ENCODE measurements at places on chromosomes 16 and 17. TPM values are rescaled to one million over a fixed set of nuclear protein-coding genes. Genes with fewer than 3 reads are reported as not detected.

GRCh38 chr17:61464843-61465180, 12.6 kb downstream of the TBX4 start:
- no peak for DNase-seq

DNA sequence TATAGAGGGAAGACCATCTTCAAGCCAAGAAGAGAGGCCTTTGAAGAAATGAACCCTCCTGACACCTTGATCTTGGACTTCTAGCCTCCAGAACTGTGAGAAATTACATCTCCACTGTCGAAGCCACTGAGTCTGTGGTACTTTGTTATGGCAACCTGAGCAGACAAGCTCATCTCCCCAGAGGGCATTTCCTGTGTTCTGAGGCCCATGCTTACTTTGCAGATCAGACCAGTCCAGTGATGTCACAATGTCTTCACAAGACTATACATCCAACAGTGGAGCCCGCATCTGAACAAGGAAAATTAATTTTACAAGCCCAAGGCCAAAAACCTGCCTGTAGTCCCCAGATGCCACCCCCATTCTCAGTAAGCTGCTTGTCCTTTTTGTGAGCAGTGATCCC, 14.8 kb upstream of the C17orf113 start:
- DNase-seq: no peak

DNA sequence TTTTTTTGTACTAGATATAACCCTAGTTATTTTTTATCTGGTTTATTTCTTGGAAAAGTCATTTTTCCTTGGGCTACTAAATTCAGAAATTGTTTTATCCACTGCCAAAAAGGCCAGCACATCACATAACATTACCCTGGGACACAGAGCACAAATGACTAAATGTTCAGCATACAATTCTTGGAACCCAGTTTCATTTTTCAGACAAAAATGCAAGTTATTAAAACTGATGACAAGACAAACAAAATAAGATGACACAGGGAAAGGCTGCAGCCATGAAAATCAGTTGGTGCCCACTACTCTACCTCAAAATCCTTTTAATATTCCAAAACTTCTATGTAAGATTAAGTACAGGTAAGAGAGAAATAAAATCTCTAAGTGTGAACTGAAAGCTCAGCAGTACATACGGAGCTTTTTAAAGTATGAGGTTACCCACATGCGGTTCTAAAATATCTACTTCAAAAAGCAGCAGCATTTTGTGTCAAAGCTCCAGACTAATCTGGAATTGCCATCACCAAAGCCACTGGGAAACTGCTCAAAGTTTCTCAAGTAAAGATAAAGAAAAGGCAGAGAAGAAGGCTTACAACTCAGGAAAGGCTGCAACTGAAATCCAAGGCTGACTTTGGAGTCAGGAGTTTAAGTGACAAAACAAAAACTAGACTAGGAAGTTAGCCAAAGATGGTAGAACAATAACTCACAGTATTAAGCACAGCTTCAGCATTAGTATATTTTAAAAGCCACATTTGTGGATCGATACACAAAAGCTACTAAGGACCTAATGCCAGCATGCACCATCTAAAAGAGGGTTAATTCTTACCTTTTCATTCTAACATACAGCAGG, 41.4 kb downstream of the AP1G1 start:
- no peak for DNase-seq

The KRTAP9-8 gene
- total RNA-seq: not detected

The KRT9 gene
- 0.17 TPM for total RNA-seq

The SPATA32 gene
- total RNA-seq: 0.21 TPM

- DNase-seq: no peak
These were observed 614 bp downstream of the TMEM208 start for GRCh38 chr16:67227567-67227921.

The GNG13 gene
- not detected for total RNA-seq

The ITGA3 gene
- 2,030 TPM for total RNA-seq

The KRT12 gene
- not detected for total RNA-seq

The KRT25 gene
- total RNA-seq: not detected

DNA sequence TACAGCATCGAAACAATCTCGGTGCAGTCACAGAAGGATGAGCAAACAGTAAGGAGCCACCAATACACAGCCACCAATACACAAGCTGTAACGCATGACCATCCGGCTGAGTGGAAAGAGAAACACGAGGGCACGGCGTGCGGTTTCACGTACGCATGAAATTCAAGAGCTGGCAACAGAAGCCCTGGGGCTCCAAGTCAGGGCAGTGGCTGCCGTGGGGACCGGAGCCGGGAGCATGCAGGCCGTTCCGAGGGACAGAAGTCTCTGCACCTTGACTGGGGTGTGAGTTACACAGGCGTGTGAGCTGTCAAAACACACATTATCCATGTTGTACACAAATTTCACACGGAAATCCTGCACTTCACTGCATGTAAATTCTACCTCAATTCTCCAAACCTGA, 50.6 kb upstream of the METRNL start:
- no peak for DNase-seq

DNA sequence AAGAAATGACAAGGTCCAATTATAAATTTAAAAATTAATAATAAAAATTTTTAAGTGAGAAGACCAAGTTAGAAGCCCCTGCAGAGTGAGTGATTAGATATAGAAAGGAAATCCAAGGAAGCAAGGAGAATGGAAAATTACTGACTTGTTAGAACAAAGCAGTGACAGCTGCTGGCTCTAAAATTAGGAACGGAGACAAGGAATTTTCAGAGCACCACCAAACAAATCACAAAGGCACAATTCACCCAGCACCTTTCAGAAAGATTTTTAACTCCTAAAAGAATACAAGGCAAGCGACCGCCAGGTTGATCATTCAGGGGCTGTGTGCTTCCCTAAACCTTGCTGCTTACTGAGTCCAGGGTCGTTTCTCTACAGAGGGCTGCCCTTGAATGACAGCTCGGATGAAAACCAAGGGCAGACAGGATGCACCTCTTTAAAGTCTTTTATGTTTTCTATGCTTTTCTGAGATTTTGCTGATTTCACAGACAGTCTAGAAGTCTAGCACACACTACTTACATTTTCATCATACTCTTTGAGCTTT, 45.4 kb upstream of the GINS3 start:
- no peak for DNase-seq

DNA sequence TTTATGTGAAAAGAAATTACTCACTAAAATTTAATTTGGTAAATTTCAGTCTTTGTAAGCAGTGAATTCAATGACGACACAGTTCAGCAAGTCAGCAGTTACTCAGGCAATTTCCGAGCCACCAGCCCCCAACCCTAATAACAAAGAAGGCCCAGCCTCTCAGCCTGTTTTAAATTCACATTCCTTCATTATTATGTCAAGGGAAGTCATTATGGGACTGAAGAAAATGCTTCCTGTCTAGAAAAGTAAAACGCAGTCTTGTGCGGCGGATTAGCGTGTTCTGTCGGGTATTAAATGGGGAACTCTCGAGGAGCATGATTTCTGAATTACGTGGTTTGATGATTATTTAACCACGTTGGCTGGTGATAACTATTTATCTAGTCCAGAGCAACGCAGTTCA, 177.6 kb downstream of the AIPL1 start:
- DNase-seq: no peak

DNA sequence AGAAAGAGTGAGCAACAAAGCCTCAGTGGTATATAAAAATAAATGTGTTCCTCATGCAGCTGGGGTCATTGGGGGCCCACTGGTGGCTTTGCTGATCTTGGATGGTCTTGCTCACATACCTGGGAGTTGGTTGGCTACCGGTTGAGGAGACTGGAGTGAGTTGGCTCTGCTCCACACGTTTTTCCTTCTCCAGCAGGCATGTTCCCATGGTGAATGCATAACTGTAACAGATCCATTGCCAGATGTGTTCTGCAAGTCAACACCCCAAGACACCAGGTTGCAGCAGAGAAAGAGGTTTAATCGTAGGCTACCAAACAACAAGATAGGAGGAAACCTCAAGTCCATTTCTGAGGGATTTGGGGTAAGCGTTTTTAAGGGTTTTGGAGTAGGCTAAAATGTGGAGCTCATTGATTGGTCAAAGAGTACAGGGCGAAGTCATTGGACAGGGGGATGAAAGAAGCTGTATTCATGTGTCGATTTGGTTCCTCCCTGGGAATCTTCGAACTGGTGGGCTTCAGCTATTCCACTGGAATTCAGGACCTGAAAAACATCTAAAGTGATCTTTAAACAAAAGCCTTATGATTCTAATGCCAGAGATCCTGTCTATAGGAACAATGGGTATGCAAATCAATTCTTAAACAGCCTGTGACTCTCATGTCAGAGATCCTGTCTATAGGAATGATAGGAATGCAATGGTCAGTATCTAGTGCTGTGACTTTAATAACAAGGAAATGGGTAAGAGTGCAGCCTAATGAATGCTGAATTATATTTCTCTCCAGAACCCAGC, 467.5 kb upstream of the C16orf82 start:
- DNase-seq: no peak

GRCh38 chr17:48510761-48511604, 19.8 kb downstream of the HOXB1 start:
- DNase-seq: peak; percentile 82

DNA sequence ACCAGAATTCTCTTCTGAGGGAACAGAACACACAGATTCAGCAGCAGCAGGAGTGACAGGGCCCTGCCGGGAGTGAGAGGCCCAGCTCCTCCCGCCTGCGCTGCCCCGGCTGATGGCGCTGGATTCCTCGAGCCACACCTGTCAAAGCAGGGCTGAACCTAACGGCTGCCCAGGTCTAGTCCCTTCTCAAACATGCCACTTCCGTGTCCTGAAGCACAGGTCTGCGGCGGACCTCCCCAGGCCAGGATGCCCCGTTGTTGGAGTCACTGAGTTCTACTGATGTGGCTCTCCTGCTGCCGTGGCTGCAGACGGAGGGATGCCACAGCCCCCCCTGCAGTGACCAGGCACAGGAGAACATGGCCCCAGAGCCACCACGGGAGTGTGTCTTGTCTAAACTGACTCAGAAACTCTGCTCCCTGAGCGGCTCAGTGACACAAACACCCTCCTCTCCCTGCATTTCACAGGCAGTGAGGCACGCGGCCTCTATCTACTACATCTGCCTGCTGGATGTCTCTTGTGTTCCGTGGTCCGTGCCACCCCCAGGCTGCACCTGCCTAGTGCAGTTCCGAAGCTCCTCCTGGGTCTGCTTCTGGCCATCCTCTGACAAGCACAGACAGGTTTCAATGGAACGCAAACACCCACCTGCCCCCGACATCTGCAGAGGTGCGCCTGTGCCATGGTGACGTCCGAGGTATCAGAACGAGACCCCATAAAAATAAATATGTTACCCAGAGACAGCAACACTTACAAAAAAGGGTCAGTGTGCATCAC, 44.7 kb upstream of the DNAH17 start:
- DNase-seq: no peak

GRCh38 chr16:35543486-35543885, 2084.1 kb downstream of the TP53TG3F start:
- DNase-seq: no peak

The CCL3 gene
- not detected for total RNA-seq

DNA sequence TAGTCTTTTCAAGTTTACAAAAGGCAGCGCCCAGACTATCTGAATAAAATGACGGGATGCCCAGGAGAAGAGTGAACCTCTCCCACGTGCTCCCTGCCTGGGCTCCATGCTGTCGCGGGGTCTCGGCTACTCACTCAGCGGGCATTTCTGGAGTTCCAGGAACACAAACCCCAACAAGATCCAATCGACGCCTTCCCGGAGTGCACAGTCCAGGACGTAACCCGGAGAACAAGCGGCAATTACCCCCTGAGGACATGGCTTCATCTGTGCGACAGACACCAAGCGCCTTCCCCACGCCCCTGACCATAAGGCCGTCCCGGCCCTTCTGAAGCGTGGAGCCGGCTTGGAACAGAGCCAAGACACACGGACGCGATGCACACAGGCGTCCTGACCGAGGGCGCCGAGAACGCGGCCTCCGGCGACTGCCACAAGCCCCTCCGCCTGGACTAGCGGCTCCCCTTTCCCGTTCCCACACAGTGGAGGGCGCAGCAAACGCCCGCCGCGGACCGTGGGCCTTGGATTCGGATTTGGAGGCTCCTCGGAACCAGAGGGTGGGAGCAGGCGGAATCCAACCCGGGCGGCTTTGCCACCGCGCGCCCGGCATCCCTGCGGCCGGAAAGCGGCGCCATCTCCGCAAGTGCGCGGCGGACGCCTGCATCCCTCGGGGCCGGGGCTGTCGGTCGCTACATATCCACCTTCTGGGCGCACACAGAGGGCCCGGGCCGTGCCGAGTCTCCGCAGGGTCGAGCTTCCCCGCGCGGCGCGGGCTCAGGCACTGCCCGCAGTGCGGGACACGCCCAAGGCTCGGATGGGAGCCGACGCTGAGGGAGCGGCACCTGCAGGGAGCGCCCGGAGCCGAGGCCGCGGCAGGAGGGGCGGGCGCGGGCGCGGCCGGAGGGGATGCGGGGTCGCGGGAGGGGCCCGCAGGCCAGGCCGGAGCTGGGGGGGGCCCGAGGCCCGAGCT, 725 bp downstream of the ABCA3 start:
- DNase-seq: peak; percentile 29

The C1QTNF1 gene
- total RNA-seq: 13.2 TPM

- DNase-seq: no peak
These were observed 538 bp upstream of the FCSK start for GRCh38 chr16:70453892-70454221.

The RRAD gene
- 1.9 TPM for total RNA-seq

The KRTAP4-16 gene
- total RNA-seq: not detected

DNA sequence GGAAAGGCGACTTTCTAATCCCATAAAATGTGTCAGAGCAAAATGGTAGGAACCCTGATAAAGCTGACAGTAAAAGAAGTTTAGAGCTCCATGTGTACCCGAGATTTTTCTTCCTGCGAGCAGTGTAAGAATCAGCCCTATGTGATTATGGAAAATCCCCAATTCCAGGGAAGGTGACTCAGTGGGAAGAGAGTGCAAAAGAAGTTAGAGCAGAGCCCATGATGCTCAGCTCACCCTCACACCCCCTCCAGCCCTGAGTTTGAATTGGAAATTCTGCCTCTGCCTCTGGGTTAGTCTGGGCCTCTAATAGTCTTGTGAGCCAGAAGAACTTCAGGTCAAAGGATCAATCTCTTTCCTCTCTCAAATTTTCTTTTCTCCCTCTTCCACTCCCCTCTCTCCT, 12.5 kb downstream of the C17orf78 start:
- DNase-seq: peak; percentile 40

DNA sequence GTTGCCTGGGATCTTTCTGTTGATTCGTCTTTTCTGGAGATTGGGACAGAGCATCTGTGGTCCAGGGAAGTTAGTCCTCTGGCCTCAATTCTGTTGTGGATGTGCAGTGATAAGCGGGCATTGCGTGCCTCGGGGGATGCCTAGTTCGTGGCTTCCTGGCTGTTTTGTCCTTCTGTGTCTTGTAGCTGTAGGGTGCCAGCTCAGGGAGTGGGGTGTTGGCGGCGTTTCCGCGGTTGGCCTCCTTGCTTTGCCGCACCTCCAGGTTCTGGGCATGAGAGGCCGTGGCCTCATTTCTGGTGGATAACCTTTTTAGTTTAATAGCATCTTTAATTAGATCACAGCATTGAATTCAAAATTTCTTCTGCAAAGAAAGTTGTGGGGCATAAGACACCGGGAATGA, 1.4 kb upstream of the JPT2 start:
- no peak for DNase-seq

- no peak for DNase-seq
These were observed 94.8 kb upstream of the DNAH17 start for GRCh38 chr17:78672005-78672404.

The ANKFN1 gene
- not detected for total RNA-seq
